ENCODE measurements at places on chromosomes 3 and 15.

GRCh38 chr15:64536244-64536836, 76.0 kb downstream of the ZNF609 start:
- DNase-seq: peak; percentile 4

DNA sequence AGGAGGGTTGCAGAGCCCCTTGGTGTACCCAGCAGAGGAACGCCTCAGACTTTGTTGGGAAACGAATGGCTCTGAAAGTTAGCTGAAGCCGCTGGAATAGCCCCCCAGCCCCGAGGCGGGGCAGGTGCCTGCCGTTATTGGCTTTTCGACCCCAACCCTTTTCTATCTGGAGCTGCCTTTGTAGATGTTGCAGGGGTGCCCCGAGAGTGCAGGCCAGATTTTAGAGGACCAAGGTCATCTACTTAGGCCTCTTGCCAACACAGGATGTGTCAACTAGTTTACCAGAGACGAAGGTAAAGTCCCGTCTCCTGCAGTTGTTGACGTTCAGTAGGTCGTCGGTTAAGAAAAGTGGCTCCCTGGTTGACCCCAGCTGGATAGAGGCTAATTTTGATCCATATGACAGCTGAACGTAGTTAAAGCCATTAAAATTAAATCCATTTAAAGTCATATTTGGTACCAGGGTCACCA, 579 bp upstream of the UBE3A start:
- no peak for DNase-seq

GRCh38 chr3:165355316-165355715, 159.1 kb upstream of the SLITRK3 start:
- no peak for DNase-seq

DNA sequence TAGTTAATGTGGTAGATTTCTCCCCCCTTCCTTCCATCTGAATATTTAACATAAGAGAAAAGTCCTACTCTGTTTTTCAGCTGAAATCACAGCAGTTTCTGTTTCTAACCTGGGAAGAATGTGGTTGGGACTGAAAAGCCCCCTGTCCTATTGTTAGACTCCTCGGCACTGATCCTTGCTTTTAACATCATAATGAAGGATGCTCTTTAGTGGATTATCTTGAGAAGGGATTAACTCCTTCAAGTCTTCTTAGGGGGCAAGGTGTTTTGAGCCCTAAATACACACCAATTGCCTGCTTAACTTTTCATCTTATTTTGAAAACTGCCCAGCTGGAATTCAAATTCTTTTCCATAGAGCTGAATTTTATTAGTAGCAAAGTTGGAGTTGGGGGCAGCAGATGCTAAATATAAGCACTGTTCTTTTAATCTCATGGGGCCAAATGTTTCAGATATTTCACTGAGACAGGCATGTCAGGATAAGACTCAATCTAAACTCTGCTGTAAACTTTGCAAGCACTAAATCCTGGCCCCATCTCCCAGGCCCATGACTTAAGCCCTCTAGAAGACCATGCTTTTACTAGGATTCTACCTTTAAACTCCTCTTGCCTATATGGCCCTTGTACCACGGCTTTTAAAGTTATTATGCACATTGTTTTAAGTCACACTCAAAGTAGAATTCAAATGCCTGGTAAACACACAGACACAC, 243.2 kb upstream of the NR2F2 start:
- DNase-seq: no peak

- no peak for DNase-seq
These were observed 756.7 kb upstream of the SEMA6D start for GRCh38 chr15:46960581-46960980.

GRCh38 chr15:72163719-72164118, 33.9 kb downstream of the GRAMD2A start:
- no peak for DNase-seq

DNA sequence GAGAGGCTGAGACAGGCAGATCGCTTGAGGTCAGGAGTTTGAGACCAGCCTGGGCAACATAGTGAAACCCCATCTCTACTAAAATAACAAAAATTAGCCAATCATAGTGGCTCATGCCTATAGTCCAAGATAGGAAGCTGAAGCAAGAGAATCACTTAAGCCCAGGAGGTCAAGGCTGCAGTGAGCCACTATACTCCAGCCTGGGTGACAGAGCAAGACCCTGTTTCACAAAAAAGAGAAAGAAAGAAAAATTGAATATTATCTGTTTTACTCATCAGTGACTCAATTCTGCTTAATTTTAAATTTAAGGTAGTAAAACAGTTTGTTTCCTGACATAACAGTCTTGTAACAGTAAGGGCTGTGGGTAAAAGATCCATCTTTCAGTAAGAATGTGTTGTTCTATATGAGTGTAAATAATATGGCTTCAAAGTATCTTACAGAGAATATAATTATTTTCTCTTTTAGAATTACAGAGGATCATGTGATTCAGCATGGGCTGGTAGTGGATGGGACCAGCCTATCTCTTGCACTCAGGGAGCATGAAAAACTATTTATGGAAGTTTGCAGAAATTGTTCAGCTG, 85.8 kb downstream of the ATP11B start:
- no peak for DNase-seq

DNA sequence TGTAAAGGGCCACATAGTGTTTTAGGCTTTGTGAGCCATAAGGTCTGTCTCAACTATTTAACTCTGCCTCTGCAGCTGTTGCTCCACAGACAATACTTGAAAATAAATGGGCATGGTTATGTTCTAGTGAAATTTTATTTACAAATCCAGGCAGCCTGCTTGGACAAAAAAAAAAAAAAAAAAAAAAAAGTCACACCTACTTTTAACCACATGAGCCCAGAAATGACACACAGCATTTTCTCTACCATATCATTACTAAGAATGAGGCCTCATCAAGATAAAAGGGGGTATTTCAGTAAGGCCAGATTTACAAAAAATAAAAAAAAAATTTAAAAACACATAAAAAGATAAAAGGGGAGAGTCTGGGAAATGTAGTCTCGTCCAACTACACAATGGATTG, 1.7 kb upstream of the NGLY1 start:
- no peak for DNase-seq

DNA sequence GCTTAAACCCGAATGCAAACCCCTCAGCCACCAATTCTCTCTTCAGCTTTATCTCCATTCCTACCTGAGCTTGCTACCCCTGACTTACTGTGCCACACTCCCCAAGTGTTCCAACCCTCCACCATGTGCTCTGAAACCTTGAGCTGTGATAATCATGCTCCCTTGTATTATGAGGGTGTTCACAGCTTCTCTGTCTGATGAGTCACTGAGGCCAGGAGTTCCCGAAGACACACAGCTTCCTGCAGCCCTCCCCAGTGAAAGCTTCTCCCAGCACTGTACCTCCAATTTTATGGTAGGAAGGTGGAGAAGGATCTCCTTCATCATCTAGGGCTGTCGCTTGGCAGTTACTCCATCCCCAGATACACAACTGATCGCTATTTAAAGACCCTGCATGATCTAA, 24.9 kb downstream of the STAC start:
- DNase-seq: no peak

DNA sequence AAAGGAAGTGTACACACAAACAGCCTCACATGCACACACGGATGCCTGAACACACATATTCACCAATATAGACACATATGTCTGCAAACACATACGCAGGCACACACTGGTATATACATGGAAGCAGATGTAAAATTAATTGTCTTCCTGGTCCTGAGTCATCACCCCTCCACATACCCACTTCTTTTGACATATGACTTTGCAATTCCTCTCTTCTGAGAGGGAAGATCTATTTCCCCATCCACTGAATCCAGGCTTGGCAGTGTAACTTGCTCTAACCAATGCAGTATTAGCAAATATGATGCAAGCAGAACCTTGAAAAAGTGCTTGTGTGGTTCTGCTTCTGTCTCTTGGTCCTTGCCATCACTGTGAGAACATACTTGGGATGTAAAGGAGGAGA, 76.8 kb upstream of the HRH1 start:
- DNase-seq: no peak

- no peak for DNase-seq
These were observed 860.5 kb downstream of the DIPK2A start for GRCh38 chr3:144831955-144832716.

GRCh38 chr15:101246824-101247745, 4.8 kb downstream of the CHSY1 start:
- no peak for DNase-seq

DNA sequence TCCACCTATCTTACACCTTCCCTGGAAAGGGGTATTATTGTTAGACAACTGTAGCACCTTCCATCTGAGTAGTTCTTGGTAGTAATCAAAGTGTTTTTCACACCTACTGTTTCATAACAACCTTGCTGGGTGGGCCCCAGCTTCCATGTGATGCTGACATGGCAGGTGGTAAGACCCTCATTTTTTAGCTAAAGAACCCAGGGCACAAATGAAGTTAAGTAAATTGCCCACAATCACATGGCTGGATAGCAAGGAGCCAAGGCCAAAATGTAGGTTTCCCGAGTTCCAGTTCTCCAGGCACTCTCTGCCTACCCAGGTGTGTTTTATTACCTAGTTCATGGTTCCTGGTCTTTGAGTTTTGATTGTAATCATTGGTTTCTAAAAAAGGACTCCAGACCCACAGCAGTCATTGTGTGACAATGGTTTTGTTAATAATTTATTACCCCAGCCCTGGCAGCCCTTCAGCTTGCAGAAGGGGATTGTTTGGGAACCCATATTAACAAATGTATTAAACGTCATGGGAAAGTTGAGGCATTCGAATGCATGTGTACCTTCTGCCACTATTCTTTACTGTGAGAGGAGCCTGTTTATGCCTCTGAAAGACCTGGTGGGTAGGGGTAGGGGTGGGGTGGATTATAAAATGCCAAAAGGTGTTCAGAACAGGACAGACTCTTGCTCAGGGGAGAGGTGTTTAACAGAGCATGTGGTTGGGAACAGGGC, 222.2 kb upstream of the BHLHE40 start:
- DNase-seq: no peak

DNA sequence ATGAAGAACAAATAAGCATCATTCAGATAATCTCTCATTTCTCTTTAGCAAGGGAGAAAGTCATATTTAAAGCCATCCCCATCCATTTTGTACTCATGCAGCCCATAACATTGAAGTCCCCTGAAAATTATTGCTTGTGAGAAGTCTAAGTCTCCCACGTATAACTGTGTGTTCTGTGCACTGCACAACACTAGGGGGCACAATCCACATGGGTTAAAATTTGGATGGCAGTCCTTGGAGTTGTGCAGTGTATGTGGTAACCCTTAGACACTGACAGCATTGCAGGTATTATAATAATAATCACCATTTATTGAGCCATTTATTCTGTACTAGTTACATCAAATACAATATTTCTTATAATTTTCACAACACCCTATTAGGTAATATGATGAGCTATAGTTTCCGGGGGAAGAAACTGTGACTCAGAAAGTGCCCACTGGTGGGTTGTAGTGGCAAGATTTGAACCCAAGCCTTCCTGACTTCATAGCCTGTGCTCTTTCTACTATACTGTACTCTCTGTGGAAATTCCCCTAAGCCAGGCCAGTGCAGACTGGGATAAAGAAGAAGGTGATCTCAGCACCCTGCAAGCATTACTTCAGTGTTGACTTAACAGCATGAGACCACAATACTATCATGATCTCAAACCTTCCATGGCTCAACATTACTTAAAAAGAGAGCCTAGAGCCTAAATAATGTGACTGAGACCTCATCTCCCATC, 15.7 kb downstream of the KCNAB1 start:
- no peak for DNase-seq

- DNase-seq: no peak
These were observed 435.6 kb downstream of the GOLGA6L6 start for GRCh38 chr15:20106026-20106425.

DNA sequence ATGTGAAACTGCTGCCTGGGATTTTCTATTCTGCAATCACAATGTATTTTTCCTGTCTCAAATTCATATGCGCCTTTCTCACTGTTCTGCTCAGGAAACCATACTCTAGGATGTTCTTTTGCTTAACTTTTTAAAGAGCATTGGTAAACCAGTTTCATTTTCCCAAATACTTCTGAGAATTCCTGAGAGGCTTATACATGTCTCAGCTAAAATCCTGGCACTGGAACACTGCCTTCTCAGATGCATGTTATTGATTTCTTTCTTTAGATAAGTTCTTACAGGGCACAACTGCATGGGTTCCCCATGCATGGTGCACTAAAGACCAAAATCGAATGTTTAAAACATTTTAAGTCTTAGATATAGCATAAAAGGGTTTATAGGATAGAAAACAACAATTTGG, 178.3 kb upstream of the PLSCR5 start:
- no peak for DNase-seq

DNA sequence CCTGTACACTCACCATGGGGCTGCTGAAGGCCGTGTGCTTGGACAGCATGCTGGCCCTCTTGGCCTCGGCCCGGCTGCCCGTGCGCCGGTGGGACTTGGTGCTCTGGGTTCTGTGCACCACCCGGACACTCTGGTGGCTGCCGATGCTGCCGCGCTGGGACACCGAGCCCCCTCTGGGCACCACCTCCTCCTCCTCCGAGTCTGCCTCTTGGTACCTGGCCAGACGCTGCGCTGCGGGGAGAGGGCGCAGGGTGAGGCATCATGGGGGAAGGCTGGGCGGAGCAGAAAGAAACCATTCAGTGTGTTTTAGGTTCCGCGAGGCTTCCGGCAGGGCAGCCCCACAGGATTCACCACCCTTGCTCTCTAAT, 145.0 kb downstream of the ATP10A start:
- no peak for DNase-seq

GRCh38 chr3:115040673-115041286, 106.3 kb downstream of the ZBTB20 start:
- peak; percentile 12 for DNase-seq

DNA sequence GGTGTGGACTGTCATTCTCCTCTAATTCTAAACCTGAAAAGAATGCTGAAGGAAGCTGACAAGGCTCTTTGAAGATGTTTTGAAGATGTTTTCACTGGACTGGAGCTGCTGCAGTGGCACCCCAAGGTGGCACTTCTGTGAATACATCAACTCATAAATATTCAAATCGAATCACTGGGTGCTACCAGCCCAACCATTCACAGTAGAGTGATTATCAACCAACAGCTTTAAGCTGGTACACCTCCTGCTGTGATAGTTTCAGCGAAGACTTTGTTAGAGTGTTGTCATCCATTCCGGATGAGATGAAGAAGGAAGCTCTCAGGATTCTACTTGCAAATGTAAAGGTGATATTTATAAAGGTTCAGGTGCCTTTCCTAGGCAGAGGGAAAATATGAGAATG, 106.6 kb downstream of the LSAMP start:
- DNase-seq: no peak

- DNase-seq: no peak
These were observed 22.3 kb downstream of the OSBPL10 start for GRCh38 chr3:31958701-31959152.

DNA sequence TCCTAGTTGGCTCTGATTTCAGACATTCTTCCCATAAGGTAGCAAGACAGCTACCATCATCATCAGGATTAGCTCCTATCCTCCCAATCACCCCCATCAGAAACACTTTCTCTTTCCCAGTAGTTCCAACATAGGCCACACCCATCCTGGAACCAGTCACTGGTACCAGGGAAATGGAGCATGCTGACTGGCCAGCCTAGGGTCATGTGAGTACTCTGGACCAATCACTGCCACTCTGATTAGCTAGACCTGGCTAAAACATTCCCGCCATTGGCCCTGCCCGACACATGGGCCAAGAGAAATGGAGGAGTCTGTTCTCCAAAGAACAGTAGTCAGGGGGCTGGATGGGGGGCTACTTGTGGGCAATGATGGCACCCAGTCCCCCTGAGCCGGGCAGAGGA, 12.4 kb downstream of the EFCC1 start:
- no peak for DNase-seq

Data from stimulated activated CD4-positive, alpha-beta T cell treated with anti-CD3 and anti-CD28 coated beads, Interleukin-4, amount 100 ng/mL, for 48 hours (primary cell).